ENCODE measurements at places on chromosomes 13 and 19.

GRCh38 chr13:33547035-33547434 is 261.5 kb upstream of the STARD13 start:
- DNase-seq, result no peak

DNA sequence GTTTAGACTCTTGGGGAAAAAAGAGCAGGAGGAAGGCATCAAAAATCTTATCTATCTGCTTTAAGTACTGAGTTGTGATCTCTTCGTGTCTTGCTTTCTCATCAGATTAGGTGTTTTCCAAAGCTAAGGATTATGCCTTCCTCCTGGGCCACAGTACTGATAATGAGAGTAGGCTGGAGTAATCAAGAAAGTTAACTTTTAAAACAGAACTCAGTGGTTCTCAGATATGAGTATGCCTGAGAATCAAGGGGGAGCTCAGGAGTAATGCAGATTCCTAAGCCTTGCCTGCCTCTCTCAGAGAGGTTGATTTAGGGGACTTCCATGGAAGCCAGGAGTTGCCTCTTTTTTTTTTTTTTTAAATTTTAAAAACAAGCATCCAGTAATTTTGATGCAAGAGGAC is 23.5 kb downstream of the CDADC1 start:
- DNase-seq, result no peak

GRCh38 chr13:58397596-58398387 is 766.2 kb downstream of the PCDH17 start:
- no peak for DNase-seq

GRCh38 chr13:31167490-31167889 is 5.8 kb upstream of the HSPH1 start:
- no peak for DNase-seq

- DNase-seq, result no peak
Measured at GRCh38 chr13:110108348-110109139, 198.4 kb downstream of the COL4A1 start.

DNA sequence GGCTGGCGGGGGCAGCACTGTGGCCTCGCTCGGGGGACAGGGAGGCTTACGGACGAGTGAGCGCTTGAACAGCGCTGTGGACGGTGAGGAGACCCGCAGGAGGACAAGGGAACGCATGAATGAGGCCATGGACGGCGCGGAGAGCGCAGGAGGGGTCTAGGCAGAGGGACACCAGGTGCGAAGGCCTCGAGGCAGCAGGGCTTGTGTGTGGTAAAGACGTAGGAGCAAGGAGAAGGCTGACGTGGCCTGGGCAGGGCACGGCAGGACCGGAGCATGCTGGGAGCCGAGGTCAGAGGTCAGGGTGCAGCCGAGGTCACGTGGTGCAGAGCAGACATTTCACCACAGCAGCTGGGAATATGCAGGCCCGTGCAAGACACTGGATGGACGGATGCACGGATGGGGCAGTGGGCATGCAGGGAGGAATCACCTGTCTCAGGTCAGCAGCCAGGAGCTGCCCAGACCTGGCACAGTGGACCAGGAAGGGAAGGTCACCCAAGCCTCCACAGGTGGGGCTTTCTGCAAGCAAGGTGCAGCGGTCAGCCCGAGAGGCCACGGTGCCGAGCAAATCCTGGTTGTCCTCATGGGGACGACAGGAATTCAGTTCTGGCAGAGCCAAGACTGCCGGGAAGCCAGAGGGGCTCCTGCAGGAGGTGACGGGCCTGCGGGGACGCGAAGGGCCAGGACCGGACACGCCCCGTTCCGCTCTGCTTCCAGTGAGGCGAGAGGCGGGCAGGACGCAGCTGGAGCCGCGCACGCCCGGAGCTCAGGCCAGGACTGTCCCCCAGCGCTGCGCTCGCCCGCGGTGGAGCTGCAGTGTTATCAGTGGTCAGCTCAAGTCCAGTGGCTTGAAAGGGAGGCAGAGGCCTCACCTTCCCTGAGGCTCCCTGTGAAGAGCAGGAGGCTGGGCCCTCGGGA is 72.2 kb downstream of the RASA3 start:
- no peak for DNase-seq

DNA sequence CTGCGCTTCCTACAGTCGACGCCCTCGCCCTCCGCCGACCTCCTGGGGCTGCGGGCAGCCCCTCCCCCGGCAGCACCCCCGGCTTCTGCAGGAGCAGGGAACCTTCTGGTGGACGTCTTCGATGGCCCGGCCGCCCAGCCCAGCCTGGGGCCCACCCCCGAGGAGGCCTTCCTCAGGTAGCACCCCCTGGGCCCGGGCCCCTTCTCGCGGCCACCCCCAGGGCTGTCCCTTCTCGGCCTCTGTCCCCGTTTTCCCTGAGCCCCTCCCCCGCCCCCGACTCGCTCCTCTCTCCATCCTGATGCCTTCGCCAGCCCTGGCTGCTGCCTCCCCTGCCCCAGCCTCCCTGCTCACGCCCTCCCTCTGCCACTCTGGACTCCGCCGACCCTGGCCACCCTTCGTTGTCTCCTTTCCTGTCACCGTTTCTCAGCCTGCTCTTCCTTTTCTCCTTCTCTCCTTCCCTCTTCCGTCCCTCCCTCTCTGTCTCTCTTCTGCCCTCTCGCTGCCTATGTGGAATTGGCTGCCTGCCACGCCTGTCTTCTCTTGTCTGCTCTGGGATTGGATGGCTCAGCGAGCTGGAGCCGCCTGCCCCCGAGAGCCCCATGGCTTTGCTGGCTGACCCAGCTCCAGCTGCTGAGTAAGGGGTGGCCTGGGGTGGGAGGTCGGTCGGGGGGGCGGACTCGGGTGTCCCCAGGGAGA is 11.0 kb downstream of the FUZ start:
- no peak for DNase-seq

DNA sequence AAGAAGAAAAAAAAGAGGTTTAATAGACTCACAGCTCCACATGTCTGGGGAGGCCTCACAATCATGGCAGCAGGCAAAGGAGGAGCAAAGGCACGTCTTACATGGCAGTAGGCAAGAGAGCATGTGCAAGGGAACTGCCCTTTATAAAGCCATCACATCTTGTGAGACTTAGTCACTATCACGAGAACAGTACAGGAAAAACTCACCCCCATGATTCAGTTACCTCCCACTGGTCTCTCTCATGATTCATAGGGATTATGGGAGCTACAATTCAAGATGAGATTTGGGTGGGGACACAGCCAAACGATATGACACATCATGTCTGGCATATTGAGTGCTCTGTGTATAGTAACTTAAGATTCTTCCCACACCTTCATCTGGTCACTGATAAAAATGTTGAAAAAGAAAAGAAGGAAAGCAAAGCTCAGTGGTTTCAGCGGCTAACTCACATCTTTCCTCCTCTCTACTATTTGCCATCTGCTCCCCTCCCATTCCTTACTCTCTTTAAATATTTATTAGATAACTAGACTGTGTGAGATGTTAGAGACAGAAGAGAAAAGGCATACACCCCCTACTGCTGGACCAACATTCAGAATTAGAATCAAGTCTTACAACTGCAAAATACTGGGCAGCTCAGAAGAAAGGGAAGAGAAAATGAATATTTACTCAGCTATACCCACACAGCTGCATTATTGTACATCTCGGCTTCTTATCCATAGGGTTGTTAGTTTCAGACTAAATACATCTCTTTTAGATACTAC is 60.1 kb upstream of the AKAP11 start:
- DNase-seq, result no peak

DNA sequence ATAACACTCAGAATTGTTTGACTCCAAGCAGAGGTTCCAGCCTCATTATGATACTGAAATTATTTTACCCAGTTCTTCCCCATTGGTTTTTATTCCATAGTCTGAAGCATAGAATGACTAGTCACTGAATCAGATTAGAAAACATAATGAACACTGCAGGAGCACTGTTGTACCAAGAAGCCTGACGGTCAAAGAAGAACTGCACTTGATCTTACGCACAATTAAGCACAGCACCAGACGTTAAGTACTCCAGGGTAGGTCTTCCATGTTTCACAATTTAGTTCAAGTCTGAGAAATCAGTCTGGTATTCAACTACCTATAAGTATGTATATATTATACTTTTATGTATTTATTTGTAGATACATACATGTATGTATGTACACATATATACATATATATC is 973.5 kb upstream of the SPRY2 start:
- DNase-seq, result no peak

- no peak for DNase-seq
Measured at GRCh38 chr19:15871570-15871969, 26.3 kb downstream of the CYP4F2 start.

DNA sequence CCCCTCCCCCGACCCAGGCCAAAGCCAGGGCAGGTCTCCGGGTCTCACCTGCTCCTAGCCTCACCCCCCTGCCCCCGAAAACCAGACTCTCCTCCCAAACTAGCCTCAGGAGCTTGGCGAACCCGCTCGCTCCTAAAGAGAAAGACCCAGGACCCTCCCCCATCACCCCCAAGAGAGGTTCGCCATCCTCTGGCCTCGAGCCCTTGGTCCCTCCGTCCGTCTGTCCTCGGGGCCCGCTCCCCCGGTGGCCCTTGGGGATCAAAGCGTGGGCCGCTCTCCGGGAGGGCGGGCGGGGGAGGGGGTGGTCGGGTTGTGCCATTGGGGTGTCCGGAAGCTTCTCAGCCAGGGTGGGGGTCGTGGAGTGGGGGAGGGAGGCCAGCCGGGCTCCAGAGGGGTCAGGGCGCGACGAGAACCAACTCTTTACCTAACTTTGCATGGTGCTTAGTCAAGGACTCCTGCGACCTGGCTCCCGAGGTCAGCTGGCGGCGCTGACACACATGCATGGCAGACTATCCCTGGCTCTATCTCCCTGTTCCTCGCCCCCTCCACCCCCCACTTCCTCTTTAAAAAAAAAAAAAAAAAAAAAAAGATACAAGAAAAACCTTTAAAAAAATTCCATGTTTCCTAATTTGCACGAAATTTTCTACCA is 15.6 kb downstream of the SMIM24 start:
- no peak for DNase-seq

DNA sequence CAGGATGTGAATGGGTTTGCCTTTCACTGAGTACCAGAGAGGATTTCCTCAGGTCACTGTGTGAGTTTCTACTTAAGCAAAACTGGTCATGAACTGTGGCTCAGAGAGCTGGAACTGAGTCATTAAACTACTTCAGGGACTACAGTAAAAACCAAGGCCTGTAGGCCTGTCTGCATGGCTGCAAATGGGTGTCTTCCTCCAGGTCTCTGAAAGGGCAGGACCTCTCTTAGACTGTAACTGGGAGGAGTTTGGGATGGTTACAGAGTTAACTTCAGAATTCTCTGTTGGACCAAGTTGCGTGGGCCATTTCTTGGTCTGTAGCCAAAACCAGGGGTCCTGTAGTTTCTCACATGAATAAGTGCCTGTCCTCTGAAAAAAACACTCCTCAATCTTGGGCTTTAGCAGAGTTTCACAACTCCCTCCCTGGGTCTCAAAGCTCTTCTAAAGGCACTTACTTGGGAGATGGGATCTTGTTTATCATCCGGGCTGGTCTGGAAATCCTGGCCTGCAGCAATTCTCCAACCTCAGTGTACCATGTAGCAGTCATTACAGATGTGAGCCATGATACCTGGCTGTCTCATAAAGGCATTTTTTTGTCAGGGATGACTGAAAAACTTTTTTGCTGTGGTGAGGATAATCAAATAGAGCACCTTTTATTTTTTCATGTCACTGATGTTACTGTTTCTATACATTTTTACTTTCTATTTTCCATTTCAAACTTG is 19.7 kb downstream of the ZNF714 start:
- no peak for DNase-seq

GRCh38 chr13:112940236-112940635 is 28.8 kb upstream of the MCF2L start:
- DNase-seq, result no peak

GRCh38 chr19:57359300-57359699 is 4.1 kb upstream of the TRAPPC2B start:
- DNase-seq, result no peak

- no peak for DNase-seq
Measured at GRCh38 chr13:37929308-37929707, 59.7 kb upstream of the TRPC4 start.

DNA sequence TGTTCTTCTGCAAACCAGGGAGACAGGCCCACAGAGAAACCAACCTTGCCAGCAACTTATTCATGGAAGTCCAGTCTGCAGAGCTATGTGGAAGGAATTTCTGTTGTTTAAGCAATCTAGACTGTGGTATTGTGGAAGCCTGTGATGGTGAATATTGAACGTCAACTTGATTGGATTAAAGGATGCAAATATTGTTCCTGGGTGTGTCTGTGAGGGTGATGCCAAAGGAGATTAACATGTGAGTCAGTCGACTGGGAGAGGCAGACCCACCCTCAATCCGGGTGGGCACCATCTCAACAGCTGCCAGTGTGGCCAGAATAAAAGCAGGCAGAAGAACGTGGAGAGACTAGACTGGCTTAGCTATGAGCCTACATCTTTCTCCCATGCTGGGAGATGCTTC is 606.0 kb downstream of the EFNB2 start:
- DNase-seq, result no peak

- DNase-seq, result peak; percentile 61
Measured at GRCh38 chr19:1063030-1063908, 3.7 kb upstream of the ARHGAP45 start.

DNA sequence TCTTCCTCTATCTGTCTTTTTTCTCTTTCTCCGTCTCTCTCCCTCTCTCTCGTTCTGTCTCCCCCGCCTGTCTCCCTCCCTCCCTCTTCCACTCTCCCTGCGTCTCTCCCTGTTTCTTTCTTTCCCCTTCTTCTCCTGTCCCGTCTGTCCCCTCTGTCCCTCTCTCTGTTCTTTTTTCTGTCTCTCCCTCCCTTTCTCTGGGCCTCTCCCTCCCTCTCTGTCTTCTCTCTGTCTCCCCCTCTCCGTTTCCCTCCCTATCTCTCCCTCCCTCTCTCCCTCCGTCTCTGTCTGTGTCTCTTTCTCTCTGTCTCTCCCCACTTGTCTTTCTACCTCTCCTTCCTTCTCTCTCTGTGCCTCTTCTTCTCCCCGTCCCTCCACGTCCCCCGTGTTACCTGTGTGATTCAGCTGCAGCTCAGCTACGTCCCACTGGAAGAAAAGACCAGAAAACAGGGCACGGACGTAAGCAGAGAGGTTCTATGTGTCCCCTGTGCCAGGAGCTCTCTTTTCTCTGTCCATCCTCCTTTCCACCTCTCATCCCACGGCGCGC is 1.2 kb downstream of the CD70 start:
- DNase-seq, result no peak

DNA sequence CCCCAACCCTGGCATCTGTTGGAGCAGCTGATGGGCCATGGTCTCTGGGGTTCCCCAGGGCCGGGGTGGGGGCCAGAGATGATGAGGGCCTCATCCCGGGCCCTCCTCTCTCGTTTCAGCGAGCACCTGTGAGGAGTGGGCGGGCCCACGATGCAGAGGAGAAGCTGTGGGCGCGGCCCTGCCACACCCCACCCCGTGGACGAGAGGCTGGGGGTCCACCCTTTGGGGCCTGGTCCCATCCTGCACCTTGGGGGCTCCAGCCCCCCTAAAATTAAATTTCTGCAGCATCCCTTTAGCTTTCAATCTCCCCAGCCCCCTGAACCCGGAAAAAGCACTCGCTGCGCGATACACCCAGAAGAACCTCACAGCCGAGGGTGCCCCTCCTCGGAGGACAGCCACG is 5.6 kb downstream of the HMG20B start:
- DNase-seq, result no peak

- peak; percentile 47 for DNase-seq
Measured at GRCh38 chr19:3146677-3147100, 10.9 kb downstream of the GNA15 start.

- DNase-seq, result no peak
Measured at GRCh38 chr13:61247149-61247936, 168.3 kb downstream of the PCDH20 start.
